ENCODE measurements at places on chromosomes 12 and 14.
A peak's percentile ranks its signal among the peaks of the same experiment; 100 is the strongest.

- DNase-seq = no peak
Measured at GRCh38 chr12:41661141-41661765, 473.1 kb downstream of the PDZRN4 start.

- DNase-seq = peak; percentile 46
Measured at GRCh38 chr14:88986146-88986841, 161.8 kb downstream of the TTC8 start.

- no peak for DNase-seq
Measured at GRCh38 chr12:109590566-109590965, 17.0 kb downstream of the MVK start.

DNA sequence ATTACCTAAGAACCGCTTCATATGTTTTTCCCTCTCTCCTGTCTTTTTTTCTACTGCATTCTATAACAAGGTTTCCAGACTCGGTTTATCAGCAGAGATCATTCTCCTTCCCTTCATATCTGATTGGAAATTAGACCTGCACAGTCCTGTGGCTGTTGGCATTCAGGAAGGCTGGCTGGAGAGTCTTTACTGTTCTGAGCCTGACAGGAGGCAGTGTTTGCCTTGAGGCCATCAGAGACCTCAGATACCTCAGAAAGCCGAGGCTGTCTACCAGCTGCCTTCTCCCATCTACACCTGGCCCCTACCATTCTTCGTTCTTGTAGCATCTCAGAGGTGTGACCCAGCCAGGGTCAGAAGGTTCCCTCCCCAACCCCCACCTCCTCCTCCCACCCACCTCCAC is 182.0 kb downstream of the CAND1 start:
- no peak for DNase-seq

DNA sequence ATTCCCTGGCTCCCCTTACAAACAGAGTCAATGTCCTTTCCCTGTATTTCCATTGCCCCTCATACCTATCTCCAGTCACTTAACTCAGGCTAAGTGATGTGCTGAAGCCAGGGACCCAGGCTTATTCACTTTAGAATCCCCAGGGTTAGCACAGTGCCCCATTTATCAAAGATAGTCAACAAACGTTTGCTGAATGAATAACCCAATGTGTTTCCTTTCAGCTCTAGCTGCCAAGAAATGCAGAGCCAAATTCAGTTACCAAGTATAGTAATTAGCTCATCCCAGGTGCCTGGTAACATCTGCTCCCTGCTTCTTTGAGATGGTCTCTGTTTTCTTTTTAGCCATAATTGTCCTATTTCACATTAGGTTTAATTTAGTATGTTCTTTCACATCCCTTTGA is 189.5 kb downstream of the PHLDA1 start:
- no peak for DNase-seq

Measured in inflammatory macrophage treated with lipopolysaccharide for 4 hours (primary cell).